ENCODE measurements at places on chromosomes 12 and 14.

GRCh38 chr12:67621112-67621511, 27.4 kb upstream of the DYRK2 start:
- no peak for DNase-seq

DNA sequence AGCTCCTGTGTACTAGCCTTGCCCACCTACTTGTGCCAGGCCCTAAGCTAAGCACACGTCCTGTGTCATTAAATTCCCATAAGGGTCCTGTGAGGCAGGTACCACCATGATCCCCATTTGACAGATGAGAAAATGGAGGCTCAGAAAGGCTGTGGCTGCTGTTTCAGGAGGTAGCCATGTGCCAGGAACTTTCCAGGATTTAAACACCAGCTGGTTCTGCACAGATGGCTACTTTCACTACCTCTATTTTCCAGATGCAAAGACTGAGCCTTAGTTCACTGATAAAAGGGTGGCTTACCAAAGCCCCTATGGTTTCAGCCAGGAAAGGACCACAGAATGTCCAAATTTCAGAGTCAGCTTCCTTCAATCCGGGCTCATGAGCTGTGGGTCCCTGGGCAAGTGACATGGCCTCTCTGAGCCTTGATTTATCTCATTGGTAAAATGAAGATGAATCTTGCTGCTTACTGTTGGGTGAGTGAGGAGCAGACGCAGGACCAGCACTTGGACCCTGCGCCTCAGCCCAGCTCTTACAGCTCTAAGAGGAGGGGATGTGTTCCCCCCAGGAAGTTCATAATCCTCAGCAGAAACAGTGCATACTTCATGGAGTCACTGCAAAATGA, 23.5 kb downstream of the CMKLR1 start:
- DNase-seq, result no peak

DNA sequence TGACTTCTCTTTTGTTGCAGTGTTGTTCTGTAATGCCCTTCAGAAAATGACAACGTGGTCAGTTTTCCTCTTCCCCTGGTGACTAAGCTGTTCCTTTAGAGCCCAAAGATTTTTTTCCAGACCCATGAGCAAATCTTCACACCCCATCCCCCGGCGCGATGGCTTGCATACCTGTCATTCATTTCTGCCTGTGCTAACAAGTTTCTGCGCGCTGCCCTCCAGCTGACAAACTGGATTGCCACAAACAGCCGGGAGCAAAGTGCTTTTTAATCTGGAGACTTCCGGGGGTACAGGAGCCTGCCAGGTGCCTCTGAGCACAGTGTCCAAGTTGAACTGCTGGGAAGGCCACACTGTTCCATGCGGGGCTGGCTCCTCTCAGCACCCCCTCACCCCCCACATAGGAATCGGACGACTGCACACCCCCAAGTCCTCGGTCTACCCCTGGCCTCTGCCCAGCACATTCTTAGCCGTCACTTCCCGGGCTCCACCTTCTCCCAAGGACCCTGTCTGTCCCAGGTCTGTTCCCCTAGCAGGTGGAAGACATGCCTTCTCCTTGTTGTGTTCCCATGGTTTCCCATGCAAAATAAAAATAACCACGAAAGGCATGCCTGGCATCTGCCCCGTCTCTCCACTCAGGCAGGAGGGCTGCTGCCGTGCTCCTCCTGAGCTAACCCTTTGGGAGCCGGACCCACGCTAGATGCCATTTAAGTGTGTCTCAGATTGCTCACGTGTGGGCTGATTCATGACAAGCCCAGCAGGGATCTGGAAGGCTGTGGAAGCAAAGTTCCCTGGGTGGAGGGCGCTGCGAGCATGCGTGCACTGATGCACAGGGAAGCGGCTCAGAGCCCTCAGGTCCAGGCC, 14.1 kb downstream of the RILPL1 start:
- no peak for DNase-seq

DNA sequence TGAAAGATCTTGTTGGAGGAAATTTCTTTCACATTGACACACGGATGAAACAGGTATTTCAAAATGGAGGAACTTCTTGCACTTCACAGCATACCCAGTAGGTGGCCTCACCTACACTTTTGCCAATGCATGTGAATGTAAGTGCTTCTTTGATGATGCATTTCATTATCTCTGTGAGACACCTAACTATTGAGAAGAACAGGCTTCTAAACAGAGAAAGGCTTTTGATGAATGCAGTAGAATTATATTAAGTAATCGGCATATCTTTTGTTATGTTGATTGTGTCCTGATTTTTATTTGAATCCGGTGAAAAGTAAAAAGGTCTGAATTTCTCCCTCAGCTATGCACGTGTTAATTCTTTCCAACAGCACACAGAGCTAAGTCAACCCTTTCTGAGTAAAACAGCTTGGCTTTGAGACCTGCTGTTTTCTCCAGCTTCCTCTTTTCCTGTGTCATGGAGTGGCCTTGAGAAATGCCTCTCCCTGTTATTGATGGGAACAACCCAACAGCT, 399.0 kb downstream of the NAV3 start:
- DNase-seq, result peak; percentile 69

DNA sequence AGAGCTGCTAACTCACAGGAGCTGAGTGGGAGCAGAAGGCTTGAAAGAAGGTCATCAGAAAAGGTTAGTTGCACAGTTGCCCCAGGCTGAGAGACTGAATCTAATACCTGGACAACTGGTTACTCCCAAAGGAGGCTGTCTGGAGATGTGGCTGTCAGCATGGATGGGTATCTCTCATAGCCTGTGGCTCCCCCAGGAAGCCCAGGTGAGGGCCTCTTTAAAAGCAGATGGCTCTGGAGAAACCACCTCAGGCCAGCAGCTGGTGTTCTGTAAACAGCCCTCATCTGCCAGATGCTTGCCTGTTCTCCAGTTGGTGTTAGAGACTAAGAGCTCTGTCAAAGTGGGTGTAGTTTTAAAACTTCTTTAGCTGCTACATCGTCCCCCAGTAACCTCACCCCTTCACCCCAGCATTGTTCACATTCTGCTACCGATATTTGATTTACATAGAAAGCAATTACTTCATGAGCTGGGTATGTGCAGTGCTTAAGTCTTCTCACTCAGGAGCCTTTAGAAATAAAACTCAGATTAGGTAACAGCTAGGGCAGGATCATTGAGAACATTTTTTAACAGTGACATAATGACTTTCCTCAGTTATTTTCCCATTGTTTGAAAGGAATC, 25.8 kb downstream of the DACT1 start:
- no peak for DNase-seq

- DNase-seq, result no peak
Observed at GRCh38 chr12:28290262-28290661, 100.0 kb downstream of the CCDC91 start.

GRCh38 chr12:65840793-65841670, 16.7 kb downstream of the HMGA2 start:
- no peak for DNase-seq

DNA sequence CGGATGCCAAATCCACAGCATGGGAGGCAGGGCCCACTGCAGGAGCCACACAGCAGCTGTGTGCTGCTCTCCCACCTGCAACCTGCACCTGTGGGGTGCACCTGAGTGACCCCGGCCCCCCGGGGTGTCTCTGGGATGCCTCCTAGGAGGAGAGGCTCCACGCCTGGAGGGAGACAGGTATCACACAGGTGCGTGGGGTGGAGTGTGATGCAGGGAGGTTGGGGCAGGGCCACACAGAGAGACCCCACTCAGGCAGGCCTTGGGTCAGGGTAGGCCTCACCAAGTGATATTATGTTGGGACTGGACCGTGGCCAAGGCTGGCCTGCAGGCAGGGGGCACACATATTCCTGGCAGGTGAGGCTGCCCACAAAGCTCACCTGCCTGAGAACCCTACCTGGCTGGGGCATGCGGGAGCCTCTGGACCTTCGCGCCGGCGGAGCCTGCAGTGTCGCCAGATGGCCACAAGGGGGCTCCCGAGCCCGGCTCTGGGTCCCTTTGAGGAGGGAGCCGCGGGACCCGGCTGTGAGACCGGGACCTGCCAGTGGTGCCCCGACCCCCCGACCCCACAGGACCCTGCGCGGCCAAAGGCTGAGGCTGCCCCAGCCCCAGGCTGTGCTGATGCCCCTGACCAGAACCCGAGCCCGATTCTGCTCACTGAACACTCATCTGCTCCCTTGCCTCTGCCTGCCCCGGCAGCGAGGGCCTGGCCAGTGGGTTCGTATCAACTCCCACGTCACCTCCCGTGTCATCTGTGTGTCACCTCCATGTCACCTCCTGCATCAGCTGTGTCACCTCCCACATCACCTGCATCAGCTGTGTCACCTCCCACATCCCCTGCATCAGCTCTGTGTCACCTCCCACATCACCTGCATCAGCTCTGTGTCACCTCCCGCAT, 11.4 kb downstream of the TMEM121 start:
- DNase-seq, result peak; percentile 73

GRCh38 chr12:130700492-130701401, 15.4 kb downstream of the RIMBP2 start:
- no peak for DNase-seq

DNA sequence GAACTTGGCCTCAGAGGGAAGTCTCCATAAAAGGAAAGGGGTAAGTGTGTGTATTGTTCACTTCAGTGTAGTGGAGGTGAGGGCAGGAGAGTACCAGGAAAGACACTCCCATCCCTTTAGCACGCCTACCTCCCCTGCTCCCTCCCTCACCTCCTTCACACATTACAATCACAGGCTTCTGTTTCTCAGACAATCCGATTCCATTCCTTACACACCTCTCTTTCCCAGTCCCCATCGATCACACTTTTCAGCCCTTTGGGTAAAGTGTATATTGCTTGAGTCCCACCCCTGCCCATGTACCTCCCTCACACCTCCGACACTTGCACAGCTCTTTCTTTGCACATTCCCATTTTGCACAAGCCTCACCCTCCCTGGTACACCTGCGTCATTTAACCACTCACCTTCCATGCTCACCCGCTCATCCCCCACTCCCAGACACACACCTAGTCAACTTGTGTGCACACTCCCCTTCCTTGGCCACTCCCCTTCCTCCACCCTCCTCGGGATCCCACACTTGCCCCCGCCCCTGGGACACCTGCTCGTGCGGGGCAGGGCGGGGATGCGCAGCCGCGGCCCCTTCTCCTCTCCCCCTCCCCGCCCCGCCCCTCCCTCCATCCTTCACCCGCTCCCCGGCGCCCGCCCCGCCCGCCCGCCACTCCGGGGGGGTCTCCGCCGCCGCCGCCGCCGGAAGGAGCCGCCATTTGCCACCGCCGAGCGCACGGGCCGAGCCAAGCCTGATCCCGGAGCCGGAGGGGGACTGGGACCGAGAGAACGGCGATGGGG, at the start of gene MARCHF9:
Gene MARCHF9, plus strand, starts transcription at position 693 of the 783 bp plus-strand sequence. CDS start 426 bp downstream, outside the sequence.
- peak; percentile 77 for DNase-seq

GRCh38 chr12:93402333-93403311, 24.9 kb downstream of the NUDT4 start:
- DNase-seq, result no peak

DNA sequence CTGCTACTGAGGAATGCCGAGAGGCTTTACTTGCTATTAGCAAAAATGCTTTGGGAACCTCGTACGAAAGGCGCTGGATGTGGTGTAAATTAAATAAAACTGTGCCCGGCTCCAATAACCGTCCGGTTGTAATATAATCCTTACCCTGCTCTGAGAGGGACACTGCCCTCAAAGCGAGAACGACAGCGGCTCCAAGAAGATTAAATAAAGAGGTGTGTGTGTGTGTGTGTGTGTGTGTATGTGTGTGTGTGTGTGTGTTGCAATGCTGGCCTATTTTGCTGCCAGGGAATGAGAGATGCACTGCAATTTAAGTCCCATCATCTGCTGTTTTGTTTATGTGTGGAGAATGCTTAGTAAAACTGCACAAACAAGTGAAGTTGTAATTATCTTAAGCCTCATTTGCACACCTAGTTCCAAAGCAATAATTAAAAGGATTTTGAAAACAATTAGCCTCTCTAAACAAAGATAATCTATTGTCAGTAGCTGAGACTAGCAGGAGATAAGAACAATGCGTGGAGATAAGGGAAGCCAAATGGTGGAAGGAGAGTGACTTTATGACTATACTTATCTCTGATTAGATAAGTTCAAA, 1.2 kb upstream of the SIX1 start:
- no peak for DNase-seq

DNA sequence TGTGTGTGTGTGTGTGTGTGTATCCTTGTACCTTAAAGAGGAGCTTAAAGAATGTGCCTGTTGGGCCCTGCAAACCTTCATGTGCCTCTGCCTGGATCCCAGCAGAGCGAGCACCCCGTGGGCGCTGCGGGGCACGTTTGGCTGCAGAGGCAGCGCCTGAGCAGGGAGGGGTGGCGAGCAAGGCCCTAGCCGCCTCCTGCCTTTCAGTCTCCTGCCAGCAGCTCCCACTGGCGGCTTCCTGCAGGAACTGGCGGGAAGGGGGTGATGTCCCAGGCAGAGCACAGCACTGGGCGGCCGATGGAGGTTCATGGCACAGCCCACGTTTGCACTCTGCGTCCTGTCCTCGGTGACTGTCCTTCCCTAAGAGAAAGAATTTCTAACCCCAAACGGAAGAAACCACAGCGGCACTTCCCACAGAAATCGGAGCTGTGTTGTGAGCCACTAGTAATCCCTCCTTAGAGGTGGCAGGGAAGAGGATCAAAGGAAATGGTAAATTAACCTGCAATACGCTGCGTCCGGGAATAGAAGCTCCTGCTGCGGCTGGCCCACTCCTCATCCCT, 19.8 kb downstream of the ZBTB42 start:
- DNase-seq, result peak; percentile 76

GRCh38 chr12:18068355-18068754, 21.6 kb downstream of the RERGL start:
- DNase-seq, result no peak

DNA sequence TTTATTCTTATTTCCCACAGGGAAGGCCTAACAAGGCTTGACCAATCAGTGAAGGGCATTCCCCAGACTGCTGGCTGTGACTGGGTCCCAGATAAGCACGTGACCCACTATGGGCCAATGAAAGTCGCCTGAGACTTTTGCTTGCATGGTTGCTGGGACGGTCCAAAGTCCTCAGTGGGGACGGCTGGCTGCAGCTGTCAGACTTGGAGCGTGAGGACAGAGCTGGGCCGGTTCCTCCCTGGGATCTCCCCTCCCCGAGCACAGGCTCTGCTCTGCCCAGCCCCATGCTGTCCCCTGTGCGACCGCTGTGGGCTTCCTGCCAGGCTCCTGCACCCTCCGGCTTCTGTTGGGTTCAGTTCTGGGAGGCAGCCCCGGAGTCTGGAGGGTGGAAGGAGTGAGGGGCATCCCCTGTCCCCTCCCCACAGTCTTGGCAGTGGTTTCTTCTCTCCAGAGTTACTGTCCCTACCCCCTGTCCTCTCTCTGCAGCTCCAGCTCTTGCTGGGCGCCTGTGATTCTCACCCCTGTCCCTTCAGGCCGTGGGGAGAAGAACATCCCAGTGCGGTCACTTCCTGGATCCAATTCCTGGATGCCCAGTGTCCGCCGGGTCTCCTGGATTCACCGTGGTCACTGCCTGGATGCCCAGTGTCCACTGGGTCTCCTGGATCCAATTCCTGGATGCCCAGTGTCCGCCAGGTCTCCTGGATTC, 50.1 kb downstream of the GALNT9 start:
- no peak for DNase-seq

- DNase-seq, result no peak
Observed at GRCh38 chr14:92310776-92311375, 12.1 kb upstream of the SLC24A4 start.

DNA sequence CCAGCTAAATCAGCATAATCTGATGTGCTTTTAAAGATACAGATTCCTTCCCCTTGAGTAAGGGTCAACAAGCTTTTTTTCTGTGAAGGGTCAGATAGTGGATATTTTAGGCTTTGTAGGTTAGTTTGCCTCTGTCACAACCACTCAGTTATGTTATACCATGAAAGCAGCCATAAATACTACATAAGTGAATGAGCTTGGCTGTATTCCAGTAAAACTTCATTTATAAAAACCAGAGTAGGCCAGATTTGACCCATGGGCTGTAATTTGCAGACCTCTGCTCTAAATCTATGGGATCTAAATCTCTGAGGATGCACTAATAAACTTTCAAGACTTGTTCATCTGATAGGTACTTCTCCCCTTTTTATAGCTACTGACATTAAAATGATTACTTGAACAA, 47.7 kb downstream of the LEMD3 start:
- DNase-seq, result no peak

- DNase-seq, result no peak
Observed at GRCh38 chr14:59294662-59294992, 106.2 kb downstream of the DAAM1 start.

All from WTC11 (cell line).